Activated CD4-positive, alpha-beta T cell treated with anti-CD3 and anti-CD28 coated beads for 4 hours (primary cell): ENCODE measurements at places on chromosomes 5 and 9.

DNA sequence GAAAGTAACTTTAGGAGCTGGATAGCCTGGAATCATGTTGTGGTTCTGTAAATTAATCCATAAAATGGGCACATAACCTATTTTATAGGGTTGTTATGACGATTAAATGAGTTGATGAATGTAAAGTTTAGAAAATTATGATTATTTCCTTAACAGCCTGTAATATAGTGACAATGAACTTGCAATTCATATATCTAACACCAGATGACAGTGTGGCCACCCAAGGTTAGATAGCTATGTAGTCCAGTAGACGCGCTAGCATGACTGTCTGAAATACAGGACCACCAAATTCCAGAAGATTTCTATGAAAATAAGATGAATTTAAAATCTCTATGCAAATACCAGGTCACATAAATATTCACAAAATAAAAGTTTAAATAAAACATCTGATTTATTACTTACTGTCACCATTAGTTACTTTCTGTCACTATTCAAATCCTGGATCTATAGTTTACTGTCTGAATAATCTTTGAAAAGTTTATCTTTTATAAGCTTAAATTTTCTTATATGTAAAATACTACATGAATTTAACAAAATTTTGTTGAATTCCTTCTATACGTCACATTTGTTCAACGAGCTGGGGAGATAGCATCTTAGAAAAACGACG, 26.1 kb upstream of the MACIR start:
- DNase-seq, result peak; percentile 25

DNA sequence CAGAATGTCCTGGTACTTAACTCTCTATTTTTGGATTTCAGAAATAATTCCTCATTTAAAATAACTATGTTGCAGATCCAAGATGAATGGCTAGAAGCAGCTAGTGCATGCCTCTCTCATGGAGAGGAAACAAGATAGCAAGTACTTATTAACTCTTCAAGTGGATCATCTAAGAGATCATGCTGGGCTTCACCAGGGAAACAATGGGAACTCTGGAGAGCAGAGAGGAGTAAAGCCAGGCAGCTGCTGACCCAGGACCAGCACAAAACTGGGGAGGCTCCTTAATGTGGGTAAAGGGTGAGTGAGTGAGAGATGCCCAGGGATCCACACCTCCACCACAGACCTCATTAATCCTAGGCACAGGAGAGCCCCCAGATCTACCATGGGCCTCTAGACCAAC, 897.8 kb upstream of the ACO1 start:
- no peak for DNase-seq

DNA sequence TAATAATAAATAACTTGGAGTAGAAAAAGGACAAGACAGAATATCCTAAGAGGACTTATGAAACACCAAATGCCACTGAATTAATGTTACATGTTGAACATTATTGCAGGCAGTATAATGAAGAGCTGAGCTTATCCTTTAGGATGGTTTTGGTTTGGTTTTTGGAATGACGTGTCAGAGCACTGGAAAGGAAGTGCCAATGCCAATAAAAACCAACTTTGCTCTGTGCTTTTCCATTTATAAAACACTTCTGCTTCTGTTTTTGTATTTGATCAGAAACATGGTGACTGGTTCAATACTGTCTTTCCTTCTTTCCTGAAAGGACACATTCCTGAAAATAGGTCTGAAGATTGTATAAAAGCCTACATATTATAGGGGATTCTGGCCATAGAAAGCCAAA, 4.2 kb downstream of the MEGF10 start:
- DNase-seq, result no peak

- no peak for DNase-seq
Measured at GRCh38 chr9:116269250-116269649, 115.7 kb downstream of the PAPPA start.

DNA sequence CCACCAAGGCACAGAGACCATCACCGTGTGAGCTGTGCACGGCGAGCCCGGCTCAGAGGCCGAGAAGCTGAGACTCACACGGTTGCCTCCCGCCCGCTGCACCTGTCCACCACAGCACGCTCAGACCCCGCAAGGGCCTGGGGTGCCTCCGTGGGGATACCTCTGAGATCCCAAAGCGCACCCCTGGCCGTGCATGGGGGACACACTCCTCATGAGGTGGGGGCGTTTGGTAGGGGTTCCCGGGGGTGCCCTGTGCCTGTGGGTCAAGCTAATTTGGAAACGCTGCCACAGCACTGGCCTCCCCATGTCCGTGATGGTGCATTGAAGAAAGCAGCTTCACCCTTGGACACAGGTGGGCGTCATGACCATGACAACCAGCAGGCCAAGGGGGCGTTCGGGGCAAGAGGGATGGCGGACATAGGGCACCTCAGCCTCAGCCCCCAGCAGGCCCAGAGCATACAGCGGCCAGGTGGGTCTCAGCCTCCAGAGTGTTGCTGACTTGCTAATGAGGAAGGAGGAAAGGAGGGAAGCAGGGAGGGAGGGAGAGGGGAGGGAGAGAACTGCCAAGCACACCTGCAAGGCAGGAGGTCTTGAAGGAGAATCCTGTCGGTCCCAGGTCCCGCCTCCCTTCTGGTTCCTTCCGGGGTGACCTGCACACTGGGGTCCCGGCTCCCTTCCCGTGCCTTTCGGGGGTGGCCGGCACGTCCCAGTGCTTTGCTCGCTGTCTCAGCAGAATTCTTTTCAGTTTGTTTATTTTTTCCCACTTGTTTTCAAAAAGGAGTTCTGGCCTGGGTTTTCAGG, 34.7 kb downstream of the GLT6D1 start:
- no peak for DNase-seq

DNA sequence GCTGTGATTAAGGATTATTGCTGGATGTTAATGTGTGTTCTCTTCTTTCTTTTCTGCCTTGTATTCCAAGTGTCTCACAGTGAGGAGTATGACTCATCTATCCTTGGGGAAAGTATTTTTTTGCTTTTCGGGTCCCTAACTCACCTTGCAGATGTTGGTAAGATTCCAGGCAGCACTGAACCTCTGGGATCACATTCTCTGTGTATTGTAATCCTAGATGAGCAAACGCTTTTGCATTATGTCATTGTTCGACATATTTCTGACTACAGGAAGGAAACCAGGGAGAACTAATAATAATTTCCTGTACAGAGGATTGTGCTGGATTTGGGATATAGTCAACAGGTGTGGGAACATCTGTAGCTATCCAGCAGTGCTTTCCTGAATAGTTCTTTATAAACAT, 246.1 kb upstream of the TUT7 start:
- DNase-seq, result no peak
